Fibroblast of skin of abdomen (primary cell): ENCODE measurements at places on chromosomes 3 and 15.

DNA sequence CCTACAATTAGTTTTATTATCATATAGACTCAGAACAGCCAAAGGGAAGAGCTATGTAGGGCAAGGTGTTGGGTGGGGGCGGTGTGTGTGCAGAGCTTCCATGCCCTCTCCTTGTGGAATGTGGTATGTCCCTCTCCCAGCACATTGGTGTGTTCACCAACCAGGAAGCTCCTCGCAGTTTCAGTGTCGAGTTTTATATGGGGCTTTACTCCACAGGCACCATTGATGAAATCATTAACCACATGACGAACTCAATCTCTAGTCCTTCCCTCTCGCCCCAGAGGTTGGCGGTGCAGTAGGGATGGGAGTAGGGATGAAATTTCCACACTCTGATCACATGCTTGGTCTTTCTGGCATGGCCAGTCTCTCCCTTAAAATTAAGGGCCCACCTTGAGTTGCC lies 13.6 kb upstream of the SRP14 start:
- DNase-seq = no peak

DNA sequence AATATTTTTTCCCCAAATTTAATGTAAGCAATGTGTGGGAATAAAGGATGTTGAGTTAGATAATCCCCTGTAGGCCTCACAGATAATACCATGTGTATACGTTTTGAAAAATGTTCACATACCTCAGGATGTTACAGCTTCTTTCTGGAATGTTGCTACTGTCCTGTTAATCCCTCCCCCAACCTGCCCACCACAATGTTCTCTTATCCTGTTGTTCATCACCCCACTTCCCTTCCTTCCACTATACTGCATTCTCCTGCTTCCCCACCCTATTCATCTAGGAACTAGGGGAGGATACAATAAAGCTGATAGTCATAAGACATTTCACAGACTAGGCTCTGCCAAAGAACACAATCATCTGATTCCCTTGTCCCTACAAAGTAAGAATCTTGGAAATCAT lies 92.1 kb downstream of the IGF2BP2 start:
- peak; percentile 95 for DNase-seq

DNA sequence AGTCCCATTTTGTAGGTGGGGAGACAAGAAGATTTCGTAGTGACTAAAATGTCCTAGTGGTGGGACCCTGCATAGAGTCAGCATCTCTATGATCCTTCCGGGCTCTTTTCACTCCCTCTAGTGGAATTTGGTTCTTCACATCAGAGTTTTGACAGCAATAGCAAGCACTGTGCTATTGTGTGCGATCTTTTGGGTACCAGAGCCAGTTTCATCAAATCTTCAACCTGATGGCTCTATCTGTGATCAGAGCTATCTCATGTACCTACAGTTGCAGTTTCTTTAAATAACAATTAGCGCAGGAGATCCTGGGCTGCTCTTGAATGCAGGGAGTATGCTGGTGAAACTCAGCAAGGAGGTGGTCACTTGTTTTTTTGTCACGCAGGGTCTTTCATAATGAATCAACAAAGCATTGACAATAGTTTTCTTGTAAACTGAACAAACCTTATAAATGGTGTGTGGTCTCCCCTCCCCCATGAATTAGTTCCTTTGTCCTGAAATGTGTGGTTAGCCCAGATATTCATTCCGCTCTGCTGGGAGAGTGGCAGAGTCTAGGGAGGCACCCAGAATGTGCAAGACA lies 257.2 kb upstream of the SOX2 start:
- no peak for DNase-seq

DNA sequence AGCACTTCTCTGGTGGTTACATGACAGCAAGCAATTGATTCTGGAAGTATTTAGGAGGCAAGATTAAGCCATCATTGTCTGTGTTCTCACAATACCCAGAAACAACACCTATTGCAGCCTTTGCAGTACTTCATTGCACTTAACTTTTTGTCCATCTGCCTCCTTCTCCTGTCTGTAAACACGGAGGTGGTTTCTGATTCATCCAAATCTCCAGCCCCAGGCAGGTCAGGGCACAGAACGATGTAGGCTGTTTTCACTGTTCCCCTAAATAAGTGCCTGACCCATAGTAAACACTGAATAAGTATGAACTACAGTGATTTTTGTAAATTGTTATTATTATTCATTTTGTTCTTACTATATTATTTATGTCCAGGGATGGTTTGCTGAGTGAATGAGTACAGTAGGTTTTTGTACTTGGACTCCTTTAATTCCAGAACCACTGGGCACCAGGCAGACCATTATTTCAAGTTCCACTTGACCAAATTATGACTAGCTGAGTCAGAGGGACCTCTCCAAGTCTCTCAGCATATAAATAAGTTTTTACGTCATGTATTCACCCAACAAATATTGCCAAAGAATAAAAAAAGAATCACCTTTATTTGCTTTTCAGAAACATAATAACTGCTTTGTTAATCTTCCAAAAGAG lies 283.3 kb upstream of the TRIM42 start:
- DNase-seq = no peak

DNA sequence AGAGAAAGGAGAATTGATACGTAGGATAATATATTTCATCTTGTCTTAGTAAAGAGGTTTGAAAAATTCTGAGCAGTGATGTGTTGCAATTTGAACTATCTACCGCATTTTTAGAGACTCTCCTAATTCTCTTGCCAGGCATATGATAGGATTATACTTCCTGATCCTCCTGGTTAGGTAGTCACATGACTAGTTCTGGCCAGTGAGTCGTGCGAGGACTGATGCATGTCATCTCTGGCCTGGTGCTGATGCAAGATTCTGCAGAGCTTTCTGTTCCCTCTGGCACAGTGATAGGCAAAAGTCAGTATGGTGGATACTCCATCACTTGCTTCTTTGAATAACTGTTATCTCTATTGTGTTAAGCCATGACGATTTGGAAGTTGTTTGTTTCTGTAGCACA lies 277.6 kb upstream of the NAALADL2 start:
- peak; percentile 6 for DNase-seq

DNA sequence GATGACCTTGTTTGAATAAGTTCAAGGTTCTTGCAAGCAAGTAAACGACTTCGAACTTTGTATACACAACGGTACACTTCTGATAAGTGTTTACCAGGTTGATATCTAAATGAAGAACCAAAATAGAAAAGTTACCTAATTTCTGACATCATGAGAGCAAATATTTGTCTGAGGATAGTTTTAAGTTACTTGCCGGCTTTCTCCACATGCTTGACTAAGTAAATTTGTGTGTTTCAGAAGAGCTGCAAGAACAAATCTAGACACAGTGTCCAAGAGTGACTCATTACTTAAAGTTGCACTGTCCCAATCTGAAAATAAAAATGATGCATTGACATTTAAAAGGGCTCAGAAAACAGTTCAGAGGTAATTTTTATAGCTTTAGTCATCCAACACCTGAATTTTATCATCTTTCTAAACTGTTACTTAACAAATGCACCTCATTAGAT lies 115.1 kb downstream of the HERC1 start:
- peak; percentile 68 for DNase-seq

- DNase-seq = peak; percentile 52
These were observed 215.3 kb downstream of the ROBO2 start for GRCh38 chr3:77254967-77255831.

- DNase-seq = no peak
These were observed 27.3 kb downstream of the CCR3 start for GRCh38 chr3:46269556-46269955.

DNA sequence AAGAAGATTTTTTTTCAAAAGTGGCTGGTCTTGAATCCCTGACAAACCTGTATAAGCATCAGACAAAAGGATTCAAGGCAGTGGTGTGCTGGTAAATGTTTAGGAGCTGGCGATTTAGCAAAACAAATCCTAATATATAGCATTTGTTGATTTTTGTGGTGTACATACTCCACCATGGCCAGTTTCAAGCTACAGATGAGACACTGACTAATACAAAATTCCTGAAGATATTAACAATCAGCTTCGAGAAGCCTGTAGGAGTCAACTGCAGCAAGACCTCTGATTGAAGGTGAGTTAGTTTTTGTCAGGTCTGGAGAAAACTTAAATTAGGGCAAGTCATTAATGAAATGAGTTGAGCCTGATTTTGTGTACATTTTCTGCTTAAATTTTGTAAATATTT lies 6.7 kb downstream of the STRIT1 start:
- peak; percentile 27 for DNase-seq

DNA sequence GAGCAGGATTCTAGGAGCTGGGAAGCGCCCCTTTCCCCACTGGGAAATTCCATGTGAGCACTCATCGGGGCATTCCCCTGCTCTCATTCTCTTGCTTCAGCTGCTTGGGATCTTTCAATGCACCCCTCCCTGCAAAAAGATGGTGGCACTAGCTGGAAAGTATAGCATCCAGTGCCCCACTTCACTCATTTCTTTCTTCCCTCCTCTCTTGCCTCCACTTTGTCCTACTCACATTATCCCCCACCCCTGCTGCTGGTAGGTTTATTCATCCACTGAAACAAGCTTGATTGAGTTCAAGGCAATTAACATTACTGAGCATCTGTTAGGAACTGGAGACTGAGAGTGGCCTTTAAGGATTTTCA lies 84.8 kb upstream of the LIMD1 start:
- DNase-seq = no peak

- no peak for DNase-seq
These were observed 19.4 kb upstream of the SEMA4B start for GRCh38 chr15:90181776-90182175.
